ENCODE measurements at places on chromosomes 7 and 10.

GRCh38 chr7:155007947-155008346, 5.0 kb upstream of the PAXIP1 start:
- DNase-seq: no peak

DNA sequence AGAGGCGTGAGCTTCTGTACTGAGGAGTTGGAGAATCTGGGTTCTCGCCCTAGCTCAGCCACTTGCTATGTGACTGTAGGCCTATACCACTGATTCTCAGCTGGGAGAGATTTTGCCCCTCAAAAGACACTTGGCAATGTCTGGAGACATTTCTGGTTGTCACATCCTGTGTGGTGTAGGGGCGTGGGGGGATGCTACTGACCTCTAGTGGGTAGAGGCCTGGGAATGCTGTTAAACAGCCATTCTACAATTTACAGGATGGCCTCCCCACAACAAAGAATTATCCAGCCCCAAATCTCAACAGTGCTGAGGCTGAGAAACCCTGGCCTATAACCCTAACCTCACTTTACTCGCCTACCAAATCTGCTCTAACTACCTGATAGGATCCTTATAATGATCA, 58.8 kb upstream of the GAD2 start:
- no peak for DNase-seq

GRCh38 chr10:3467052-3467951, 294.7 kb upstream of the PITRM1 start:
- DNase-seq: no peak

DNA sequence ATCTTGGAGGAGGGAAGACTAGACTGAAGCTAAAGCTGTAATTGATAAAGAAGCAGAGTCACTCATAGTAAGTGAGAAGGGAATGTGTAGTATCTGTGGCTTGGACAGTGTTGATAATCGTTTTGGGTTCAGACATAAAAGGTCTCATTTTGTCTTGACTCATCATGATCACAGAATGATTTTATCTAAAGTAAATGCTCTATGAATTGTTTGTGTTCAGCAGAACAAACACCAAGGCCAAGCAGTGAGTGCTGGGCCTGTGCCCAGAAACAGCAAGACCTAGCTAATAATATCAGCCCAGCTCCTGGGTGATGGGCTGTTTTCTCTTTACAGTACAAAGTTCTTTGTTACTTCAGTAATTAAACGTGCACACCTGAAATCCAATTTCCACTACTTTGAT, 26.7 kb upstream of the CD36 start:
- DNase-seq: no peak

DNA sequence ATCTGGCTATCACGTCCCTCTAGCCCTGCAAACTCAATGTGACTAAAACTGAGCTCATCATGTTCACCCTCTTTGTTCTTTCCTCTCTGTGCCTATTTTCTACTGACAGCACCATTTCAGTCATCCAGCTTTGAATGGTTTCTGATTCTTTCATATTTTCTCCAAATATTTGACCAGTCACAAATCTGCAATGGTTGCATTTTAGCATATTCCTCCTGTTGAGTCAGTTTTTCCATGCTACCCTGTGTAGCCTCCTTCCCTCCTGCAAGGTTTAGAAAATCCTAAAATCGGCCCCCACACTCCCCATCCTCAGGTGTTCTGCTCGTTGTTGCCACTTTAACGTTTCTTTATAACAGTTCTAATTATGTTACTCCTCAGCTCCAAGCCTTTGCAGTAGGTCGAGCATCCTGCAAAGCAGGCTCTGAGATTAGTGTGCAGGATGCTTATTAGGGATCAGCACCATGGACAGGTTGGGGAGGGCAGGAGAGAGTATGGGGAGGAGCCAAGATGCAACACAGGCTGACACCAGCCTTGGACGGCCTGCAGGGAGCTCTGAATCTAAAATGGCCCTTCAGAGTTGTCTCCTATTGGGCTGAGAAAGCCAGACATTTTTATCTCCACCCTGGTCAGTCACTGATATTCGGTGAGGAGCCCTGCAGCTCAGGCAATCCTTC, 531.0 kb upstream of the COBL start:
- no peak for DNase-seq

DNA sequence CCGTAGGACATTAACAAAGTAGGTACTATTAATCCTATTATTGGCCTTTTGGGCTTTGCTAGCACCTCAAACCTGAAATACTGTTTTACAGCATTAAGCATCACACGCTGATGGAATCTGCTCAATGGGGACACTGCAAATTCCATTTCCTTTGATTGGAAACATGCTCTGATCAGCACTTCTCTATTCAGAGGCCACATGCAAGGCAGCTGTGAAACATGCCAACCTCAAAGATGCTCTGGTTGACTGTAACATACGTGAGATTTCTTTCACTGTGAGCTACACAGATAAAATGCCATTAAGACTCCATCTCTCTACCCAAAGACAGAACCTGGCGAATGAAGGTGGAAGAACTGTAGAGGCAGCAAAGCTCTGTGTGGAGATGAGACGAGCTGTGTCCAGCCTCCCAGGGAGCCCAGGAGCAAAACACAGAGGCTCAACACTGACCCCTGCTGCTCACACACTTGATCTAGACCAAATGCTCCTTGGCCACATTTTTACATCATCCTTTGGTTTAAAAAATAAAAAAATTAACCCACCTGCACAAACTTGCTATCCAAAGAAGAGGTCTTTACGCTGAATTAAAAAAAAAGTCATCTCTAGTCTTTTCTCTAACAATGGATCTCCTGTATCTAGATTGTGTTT, 8.0 kb downstream of the RSU1 start:
- DNase-seq: peak; percentile 18

DNA sequence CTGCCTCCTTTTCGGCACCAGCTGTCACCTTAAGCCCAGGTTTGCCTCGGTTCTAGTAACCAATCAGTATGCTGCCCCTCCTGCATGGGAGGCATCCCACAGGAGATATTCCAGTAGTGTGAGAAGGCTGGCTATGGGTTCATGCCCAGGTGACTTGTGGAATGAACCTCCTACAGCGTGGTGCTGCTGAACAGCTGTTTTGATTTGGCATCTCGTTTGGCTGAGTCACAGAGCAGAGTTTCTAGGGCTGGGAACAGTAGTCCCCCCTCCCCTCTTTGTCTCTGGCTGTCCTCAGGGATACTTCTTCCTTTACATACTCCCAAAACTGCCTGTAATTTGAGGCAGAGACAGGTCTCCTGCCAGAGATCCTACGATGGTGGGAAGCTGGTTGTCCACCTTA, 16.1 kb downstream of the R3HCC1L start:
- DNase-seq: no peak

DNA sequence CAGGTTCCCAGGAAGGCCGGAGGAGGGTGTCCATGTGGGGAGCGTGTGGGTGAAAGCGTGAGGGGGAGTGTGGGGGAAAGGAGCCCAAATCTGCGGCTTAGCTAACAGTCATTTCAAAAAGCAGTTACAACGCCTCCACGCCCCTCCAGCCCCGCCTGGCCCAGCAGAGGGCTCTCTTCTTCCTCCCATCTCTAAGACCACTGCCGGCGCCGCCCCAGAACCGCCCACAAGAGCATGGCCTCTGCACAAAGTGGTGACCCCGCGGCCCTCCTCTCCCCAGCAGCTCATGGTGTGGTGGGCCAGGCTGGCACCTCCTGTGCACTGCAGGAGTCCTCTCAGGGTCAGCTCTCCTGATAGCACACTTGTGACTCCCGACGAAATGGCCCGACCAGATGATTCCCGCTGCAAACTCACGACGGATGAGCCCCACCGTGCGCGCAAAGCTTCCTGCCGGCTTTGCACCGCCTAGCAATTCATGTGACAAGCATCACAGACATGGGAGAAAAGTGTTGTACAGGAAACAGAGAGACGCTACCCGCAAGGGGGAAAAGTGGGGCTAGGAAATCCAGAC, 12.4 kb upstream of the HUS1 start:
- peak; percentile 76 for DNase-seq

DNA sequence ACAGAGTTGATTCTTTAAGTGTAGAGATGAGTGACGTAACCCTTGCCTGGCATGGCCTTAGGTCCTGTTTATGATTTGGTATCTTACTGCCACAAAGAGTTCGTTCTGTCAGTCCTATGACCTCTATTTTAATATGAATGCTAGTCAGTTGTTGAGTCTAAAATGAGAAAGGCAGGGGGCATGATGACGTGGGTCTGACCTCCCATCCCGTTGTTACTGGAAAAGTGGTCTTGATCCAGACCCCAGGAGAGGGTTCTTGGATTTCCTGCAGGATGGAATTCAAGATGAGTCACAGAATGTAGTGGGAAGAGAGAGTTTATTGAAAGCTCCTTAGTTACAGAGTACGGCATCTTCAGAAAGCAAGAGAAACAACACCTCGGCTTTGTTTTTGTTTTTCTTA, 317.0 kb upstream of the COBL start:
- DNase-seq: no peak

GRCh38 chr10:128567551-128567950, 441.3 kb upstream of the MKI67 start:
- DNase-seq: no peak

DNA sequence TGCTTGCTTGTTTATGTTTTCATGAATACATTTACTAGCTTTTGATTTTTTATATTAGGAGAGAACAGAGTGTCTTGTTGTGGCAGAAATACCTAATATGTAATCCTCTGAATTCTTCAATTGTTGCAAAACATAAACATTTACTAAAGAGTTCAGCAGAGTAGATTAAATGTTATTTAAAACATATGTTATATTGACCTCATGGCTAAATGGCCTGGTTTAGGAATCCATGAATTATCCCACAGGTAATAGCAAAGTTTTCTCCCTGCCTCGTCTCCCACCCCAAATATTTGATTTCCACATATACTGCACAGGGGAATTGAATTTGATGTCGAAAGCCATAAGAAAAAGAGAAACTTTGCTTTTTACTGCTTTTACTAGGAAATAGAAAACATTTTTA, 111.8 kb downstream of the ADK start:
- no peak for DNase-seq
